ENCODE measurements at places on chromosomes 16 and 17.

GRCh38 chr17:79463421-79464317 is 147.2 kb downstream of the RBFOX3 start:
- DNase-seq: peak; percentile 85

GRCh38 chr17:76887802-76888201 is 19.6 kb downstream of the MGAT5B start:
- no peak for DNase-seq

DNA sequence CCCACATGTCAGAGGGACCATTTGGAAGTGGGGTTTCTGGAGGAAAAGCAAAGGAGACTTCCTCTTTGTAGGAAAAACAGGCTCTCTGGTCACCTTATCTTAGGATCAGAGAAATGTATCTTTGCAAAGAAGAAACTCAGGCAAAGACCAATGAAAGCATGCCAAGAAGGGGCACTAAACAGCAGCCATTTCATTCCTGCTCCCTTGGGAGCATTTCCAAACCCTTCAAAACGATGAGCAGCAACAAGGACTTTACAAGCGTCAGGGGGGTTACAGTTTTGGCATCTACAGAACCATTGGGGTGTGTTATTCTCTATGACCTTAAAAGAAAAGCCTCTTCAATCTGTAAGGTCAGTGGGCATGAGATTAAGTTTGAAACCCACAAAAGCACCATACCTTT is 122.8 kb downstream of the SMG6 start:
- DNase-seq: no peak

DNA sequence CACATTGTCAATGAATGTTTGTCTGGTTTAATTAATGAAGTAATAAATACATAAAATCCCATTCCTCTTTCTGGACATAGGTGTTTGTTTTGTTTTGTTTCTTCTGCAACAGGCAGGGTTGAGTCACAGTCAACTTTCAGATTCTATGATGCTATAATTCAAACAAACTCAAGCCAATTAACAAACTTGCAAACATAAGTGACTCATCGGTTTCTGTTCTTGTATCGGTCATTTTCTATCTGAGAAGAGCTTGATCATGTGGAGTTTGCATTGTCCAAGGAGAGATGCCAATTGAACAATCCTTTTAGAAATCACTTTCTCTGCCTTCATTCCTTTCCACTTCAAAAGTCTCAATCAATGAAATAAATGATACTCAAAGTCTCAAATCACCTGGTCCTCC is 294.2 kb upstream of the C16orf82 start:
- DNase-seq: no peak

GRCh38 chr17:8955021-8955959 is 10.2 kb downstream of the PIK3R5 start:
- no peak for DNase-seq

GRCh38 chr17:55155856-55156560 is 108.8 kb upstream of the HLF start:
- peak; percentile 51 for DNase-seq

GRCh38 chr16:81601008-81601428 is 156.4 kb downstream of the CMIP start:
- DNase-seq: peak; percentile 11

GRCh38 chr16:2213817-2214718 is 572 bp downstream of the PGP start:
- no peak for DNase-seq

- no peak for DNase-seq
Observed at GRCh38 chr17:19659366-19660177, 11.0 kb downstream of the ALDH3A2 start.

DNA sequence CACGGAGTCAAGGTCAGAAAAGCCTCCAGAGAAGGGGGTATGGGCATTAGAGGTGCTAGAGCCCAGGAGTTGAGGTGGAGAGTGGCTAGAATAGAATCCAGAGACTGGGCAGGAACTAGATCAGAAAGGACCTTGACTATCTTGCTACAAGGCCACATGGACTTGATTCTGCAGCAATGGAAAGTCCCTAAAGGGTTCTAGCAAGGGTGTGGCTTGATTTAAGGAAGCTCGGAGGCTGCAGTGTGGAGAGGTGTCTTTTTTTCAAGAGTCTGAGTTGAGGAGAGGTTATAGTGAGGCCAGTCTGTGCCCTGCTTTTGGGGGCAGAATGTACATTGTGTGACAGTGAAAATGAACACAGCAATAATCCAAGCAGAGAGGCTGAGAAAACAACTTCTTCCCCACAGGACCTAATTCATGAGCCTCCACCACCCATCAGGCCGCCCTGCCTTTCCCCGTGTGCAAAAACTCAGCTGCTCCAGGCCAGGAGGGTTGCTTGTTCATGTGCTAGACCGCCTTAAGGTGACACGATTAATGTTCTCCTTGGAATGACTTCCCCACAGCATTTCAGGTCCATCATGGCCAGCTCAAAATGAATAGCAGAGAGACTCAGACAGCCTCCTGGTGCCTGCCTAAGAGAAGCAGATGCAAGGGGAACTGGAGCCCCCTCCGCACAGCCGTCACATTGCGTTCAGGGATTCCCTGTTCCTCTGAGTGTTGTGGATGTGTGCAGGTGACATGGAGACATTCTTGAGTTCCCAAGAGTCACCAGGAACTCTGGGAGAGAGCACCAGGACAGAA is 8.7 kb upstream of the BEAN1 start:
- DNase-seq: no peak

DNA sequence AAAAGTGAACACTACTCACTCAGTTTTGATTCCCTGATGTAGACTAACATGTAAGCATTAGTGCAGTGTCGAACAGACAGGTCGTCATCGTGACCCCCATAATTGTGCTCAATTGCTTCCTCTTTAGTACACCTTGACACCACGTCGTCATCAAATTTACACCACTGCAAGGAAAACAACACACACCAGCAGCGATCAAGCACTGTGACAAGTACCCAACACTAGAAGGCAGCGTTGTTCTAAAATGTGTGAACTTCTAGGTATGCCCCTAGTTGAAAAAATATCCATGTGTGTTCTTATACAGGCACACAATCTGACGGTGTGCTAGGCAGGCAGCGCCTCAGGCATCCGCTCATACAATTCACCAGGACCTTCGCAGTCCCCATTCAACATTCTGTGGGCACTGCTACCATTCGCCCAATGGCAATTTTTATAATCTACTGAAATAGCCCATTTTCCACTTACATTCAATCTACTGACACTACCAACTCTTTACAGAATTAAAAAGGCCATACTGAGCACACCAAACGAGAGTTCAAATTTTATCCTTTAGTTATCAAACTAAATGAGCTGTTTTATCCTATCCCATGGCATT is 23.1 kb downstream of the LITAFD start:
- DNase-seq: no peak

DNA sequence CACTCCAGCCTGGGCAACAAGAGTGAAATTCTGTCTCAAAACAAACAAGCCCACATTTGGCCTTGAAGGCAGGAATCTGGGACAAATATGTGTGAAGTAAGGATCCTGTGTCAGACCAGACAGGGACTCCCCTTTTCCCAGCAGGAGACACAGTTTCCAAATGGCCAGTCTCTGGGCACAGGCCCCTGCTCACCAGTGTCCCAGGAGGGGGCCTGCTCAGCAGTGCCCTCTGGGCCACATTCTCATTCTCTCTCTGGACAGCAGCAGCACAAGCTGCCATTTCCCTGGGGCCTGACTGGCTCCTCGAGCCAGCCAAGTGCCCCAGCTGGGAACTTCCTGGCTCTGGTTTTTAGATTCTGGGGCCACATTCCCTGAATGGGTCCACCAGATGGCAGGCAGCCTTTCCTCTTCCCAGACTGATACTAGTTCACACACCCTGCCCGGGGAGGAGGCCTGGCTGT is 11.7 kb upstream of the MNT start:
- DNase-seq: peak; percentile 61

DNA sequence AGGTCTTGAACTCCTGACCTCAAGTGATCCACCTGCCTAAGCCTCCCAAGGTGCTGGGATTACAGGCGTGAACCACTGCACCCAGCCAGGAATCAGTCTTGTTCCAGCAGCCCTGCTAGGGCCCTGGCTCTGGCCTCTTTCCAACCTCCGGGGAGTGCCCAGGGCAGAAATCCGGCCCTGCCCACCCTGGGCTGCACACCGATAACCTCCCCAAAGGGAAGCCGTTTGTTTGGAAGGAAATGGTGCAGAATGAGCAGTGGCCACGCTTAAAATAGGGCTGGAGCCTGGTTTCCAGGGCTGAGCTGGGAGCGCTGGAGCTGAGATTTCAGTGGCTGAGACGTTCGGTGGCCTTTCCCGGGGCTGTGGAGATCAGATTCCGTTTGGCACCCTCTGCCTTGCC is 17.8 kb upstream of the EMP2 start:
- no peak for DNase-seq

- peak; percentile 56 for DNase-seq
Observed at GRCh38 chr17:32958418-32958817, 30.5 kb downstream of the TMEM98 start.

- DNase-seq: no peak
Observed at GRCh38 chr16:51624080-51624775, 473.2 kb upstream of the SALL1 start.

DNA sequence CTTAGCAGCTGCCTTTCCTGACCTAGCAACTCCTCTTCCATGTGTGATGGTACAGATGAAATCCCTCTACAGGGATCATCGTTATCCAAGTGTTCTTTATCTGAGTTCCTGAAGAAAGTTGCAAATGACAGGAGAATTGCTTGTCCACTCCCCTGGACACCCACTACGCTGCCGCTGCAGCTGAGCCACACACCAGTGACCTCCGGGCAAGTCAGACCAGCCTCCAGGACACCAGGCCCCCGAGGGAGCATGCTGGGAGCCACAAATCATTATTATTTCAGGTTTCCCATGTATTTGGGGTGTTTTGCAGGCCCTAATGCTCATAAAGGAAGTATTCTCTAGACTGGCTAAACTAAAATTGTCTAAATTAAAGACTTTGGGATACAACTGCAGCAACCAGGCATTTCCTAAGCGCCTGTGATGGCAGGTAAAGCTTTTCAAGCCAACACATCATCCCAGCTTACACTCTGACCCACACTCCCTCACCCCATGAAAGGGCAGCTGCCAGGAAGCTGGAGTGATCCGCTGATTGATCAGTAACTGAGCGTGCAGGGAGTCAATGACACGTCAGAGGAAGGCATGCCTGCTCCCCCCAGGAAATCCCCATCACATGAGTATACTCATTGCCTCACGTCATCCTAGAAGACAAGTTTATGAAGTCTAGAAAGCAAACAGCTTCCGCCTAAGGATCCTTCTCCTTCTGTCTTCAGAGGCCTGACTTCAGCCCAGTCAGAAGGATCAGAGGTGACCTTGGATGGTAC is 14.4 kb downstream of the FA2H start:
- DNase-seq: no peak

DNA sequence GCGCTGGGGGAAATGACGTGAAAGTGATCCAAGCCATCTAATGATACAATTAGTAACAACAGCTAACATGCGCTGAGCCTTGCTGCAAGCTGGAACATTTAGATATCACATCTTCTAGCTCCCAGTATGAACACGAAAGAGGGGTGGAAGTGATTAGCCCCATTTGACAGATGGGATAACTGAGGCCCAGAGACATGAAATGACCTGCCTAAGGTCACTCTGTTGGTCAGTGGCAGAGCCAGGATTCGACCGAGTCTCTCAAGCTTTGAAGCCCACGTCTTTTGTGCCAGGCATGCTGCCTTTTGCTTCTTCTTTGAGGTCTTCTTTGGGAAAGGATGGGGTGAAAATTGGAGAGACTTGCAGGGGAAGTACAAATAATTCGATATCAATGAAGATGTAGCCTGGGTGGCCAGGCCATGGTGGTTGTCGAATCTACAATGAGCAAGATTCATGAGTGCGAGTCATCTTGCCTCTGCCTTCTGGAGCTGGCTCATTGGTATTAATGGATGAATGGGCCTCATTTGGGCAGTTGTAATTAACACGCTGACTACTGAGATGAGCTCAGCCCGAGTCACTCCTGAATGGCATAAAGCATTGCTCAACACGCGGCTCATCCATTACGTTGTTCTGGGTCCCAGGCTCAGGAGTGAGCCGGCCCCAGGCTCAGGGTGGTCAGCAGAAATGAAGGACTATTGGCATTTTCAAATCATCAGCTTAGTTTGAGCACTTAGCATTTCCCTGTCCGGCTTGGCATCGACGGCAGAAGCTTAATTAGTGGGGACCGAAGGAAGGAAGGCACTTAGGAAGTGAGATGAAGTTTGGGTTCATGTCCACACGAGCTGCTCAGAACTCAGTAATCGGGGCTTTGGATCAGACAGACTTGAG is 28.0 kb upstream of the GPRC5B start:
- no peak for DNase-seq

- DNase-seq: no peak
Observed at GRCh38 chr17:68851890-68852289, 103.3 kb downstream of the ABCA8 start.

- no peak for DNase-seq
Observed at GRCh38 chr17:55883149-55883548, 132.3 kb downstream of the PCTP start.

Measured in DMS 273 treated with DMSO at 0.1 percent for 48 hours (cell line).